ENCODE measurements at places on chromosomes 5 and 9.
A peak's percentile ranks its signal among the peaks of the same experiment; 100 is the strongest.

DNA sequence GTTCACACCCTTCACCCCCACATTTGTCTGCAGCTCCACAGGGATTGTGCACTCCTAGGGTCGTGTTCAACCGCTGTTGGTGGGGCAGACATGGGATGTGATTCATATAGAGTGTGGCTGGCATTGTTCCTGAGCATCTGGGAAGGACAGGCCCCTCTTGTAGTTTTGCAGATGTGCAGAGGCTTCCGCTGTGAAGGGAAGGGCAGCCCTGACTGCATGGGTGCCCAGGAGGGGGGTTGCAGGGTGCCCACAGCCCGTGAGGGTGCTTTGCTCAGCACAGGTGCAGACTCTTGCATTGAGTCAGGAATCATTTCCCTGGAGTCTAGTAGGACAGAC is 30.2 kb upstream of the PITX1 start:
- DNase-seq, result no peak

DNA sequence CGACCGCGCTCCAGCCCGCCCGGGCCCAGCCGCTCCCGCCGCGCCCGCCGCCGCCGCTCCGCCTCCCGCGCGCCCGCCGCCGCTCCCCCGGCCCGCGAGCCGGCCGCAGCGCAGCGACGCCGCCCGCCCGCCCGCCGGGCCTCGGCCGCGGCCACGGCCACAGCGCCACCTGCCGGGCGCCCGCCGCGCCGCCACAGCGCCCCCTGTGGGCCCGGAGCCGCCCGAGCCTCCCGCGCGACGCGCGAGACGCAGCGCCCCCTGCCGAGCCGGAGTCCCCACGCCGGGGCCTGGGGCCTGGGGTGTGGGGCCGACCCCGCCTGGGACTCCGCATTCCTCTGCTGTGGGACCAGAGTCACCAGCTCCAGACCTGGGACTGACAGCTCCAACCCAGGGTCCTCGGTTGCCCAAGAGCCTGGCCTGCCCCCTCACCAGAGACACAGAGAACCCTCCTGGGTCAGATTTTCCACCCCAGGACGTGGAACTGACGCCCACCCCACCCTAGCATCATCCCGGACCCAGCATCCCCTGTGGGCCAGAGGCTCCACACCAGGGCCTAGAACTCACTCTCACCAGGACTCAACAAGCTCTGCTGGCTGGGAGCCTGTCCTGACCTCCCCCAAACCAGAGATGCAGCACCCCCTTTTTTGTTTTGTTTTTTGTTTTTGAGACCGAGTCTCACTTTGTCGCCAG is at the start of gene RAPGEF1:
TSS of gene RAPGEF1 (minus strand) at position 118 of the 690 bp plus-strand sequence. CDS start 246 bp downstream, outside the sequence.
- peak; percentile 82 for DNase-seq

GRCh38 chr9:127283917-127284497 is 19.4 kb downstream of the GARNL3 start:
- peak; percentile 8 for DNase-seq

DNA sequence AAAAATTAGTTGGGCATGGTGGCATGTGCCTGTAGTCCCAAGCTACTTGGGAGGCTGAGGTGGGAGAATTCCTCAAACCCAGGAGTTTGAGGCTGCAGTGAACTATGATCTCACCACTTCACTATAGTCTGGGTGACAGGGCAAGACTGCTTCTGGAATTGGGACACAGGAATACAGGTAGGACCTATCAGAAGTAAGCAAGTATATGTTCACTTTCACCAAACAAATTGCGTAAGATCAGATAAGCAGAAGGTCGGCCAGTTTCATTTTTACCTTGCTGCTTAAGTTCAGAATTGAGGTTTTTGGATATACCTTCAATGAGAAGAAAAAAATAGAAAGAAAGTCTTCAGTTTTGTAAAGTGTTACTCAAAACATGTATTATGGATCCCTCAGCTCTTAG is 171.7 kb downstream of the MAT2B start:
- no peak for DNase-seq

- DNase-seq, result no peak
These were observed 594.1 kb upstream of the BRINP1 start for GRCh38 chr9:119963258-119963797.

DNA sequence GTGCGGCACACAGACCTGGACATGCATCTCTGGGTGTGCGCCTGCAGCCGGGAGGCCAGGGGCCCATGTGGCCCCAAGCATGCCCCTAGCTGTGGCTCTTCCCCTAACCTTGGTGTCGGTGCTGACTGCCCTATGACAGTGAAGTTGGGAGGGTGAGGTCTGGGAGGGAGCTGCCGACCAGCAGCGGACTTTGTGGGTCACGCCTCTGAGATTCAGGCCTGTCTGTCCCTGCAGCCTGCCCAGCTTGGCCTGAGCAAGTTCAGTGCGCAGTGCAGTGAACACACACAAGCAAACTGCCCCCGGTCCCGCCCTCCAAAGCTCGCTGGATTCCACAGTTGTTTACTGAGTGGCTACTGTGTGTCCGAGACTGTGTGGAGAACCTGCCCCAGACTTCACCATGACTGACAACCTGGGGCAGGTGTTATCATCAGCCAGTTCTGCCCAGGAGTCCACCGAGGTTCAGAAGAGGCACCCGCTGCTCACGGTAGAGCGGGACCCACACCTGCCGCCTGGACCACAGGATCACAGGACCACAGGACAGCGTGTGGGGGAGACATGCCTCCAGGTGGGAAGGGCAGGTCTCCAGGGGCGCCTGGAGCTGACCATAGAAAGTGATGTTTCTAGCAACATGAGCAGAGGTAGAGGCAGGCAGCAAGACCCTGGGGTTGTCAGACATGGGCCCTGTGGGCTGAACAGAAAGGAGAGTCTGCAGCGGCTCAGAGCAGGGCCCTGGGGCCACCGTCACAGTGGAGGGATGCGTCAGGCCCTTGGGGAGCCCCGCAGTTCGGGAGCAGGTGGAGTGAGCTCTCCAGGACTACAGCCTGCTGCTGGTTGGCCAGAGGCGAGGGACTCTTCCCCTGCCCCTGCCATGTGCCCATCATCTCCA is 105.1 kb downstream of the PHF2 start:
- DNase-seq, result no peak

- no peak for DNase-seq
These were observed 293.1 kb upstream of the CCNH start for GRCh38 chr5:87705876-87706275.

- DNase-seq, result no peak
These were observed 162.8 kb downstream of the SREK1 start for GRCh38 chr5:66306844-66307315.

GRCh38 chr9:79632705-79633104 is 60.9 kb downstream of the TLE4 start:
- DNase-seq, result no peak

GRCh38 chr9:130029223-130029973 is 13.6 kb downstream of the FNBP1 start:
- DNase-seq, result no peak

GRCh38 chr5:140227046-140227445 is 52.1 kb downstream of the CYSTM1 start:
- DNase-seq, result no peak

DNA sequence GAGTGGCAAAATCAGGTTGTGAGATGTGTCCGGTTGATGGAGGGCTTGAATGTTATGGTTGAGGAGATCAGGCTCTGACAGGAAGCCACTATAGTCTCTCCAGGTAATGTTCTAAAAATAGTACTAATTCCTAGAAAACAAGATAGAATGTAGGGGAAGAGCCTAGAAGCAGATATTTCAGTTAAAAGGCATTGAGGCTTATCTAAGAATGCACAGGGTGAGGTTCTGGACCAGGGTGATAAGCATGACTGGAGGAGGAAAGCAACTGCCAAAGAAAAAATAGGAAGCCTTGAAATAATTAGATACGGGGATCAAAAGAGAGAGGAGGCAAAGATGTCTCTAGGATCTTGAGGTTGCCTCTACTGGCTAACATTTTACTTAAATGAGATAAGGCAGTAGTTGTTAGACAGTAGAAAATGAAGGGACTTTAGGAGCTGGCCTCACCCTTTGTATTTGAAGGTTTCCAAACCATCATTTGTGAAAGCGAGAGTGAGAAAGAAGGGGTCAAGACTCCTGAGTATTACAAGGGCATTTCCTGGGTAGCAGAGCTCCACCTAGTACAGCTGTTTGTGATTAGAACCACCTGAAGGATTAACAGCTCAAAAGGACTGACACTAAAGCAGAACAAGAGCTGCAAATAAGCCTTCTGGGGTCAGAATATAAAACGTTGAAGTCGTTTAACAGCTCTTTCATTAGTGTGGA is 15.4 kb upstream of the ARL15 start:
- no peak for DNase-seq

DNA sequence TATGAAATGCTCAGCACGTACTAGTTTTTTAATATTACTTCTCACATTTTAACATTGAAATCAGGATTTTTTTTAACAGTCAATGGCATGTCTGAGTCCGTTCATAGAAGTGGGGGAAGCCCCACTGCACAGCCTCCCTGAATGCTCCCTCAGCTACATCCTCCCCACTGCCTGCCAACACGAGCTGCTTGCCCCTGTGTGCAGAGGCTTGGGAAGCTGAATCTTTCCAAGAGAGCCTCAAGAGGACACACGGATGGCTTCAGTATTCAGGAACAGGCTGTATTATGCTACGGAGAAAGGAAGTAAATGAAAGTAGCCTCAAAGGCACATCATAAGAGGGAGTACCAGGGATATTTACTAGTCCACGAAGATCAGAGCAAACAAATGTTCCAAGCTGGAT is 248.7 kb downstream of the SPOCK1 start:
- no peak for DNase-seq

Data from CD4-positive, alpha-beta memory T cell (primary cell).